Bronchial smooth muscle cell (primary cell): ENCODE measurements at places on chromosomes 16 and 17. TPM values are rescaled to one million over a fixed set of nuclear protein-coding genes. Genes with fewer than 3 reads are reported as not detected.

The CDRT4 gene
- 1.5 and 1.7 TPM in 2 replicates for total RNA-seq

The TBX2 gene
- 26.5 and 31.3 TPM in 2 replicates for total RNA-seq

The SF3B3 gene
- 53.7 and 60.4 TPM in 2 replicates for total RNA-seq

The SLC38A10 gene
- 47.0 and 49.5 TPM in 2 replicates for total RNA-seq

The G6PC1 gene
- total RNA-seq = 0.16 TPM in 1 of 2 replicates, not detected in the other

The GPR179 gene
- 0.09 TPM in 1 of 2 replicates, not detected in the other for total RNA-seq

The ZNF652 gene
- 4.9 and 8.9 TPM in 2 replicates for total RNA-seq

The NDUFAB1 gene
- total RNA-seq = 36.8 and 53.0 TPM in 2 replicates

The TMEM220 gene
- 3.3 and 5.2 TPM in 2 replicates for total RNA-seq

The CLDN7 gene
- total RNA-seq = 4.2 and 16.5 TPM in 2 replicates

The JMJD6 gene
- 10.7 and 13.7 TPM in 2 replicates for total RNA-seq

The SLC16A13 gene
- 0.26 and 0.47 TPM in 2 replicates for total RNA-seq

The OSGIN1 gene
- total RNA-seq = 1.9 and 2.7 TPM in 2 replicates
